CD4-positive, alpha-beta T cell treated with Interleukin-15 for 4 hours (primary cell): ENCODE measurements at places on chromosomes 11 and 22.

- no peak for DNase-seq
These were observed 471 bp upstream of the CEP126 start for GRCh38 chr11:101914341-101914737.

GRCh38 chr11:67514116-67514515 lies 6.2 kb upstream of the CDK2AP2 start:
- no peak for DNase-seq

- DNase-seq, result no peak
These were observed 259.5 kb downstream of the CADM1 start for GRCh38 chr11:115244758-115245157.

- no peak for DNase-seq
These were observed 65.6 kb downstream of the CCDC81 start for GRCh38 chr11:86440305-86440716.

DNA sequence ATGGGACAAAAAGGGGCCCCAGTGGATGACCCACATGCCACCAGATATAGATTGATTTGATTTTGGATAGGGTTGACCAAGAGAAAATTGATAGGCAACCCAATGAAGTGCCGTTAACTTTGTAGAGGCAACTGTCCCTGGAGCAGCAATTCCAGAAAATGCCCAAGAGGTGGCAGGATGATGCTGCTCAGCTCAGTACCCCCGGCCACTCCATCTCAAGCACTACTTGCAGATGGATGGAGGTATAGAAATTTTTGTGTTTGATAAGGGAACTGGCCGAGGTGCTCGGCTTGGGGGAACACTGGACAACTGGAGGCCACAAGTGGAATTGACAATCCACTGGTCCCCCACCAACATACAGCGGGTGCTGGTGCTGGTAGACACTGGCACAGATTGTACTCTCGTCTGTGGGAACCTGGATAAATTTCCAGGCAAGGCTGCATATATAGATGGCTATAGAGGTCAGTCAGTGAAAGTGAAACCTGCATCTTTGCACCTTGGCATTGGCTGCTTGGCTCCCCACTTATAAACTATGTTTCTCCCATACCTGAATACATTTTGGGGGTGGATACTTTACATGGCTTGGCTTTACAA lies 86.3 kb downstream of the CCDC83 start:
- DNase-seq, result peak; percentile 29

DNA sequence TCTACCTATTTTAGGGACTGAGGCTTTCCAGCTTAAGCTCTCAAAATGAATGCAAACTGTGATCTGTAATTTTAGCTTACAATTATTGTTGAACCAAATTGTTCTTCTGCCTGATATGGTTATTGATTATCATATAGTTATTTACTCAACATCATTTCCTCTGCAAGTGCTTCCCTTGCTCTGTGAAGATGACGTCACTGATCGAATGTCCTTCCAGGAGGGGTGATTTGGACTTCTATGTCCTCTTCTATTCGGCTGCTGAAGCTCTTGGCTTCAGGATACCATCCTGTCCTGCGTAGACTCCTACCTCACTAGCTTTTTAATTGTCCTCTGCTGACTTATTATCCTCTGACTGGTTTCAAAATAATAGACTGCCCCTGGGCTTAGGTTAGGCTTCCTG lies 137.4 kb upstream of the LARGE1 start:
- DNase-seq, result no peak

- DNase-seq, result no peak
These were observed 186.6 kb upstream of the MTNR1B start for GRCh38 chr11:92782806-92783205.

GRCh38 chr11:20450829-20451228 lies 63.3 kb downstream of the PRMT3 start:
- DNase-seq, result no peak

DNA sequence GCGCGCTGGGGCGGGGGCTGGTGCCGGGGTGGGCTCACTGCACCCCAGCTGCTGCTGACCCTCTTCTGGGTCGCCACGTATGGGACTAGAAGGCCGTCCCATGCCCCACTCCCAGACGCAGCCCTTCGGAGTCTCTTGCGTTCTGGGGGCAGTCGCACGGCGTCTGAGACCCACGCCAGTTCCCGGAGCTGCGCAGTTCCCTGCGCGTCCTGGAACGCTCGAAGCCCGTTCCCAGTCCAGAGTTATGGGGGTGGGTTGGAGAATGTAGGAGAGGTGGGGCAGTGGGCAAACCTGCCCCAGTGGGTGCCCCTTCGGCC lies 375 bp downstream of the LAYN start:
- DNase-seq, result no peak

- no peak for DNase-seq
These were observed 34.5 kb downstream of the GLB1L2 start for GRCh38 chr11:134366254-134366653.

- DNase-seq, result no peak
These were observed 18.4 kb downstream of the DKK3 start for GRCh38 chr11:11989774-11990744.

DNA sequence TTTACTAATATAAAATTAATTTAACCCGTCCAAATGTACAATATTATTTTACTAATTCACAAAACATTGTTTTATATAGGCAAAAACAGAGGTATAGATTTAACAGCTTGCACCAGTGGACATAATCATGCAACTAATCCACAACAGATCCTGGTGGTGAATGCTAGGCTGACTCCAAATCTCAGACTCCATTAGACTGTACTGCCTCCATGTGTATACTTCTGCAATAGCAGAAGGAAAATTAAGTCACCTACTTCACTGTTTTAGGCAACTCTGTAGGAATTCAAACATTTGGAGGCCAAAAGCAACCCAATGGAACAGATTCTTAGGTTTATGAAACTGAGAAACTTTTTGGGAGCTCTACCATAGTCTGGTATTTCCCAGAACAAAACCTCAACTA lies 30.0 kb upstream of the RAB39A start:
- DNase-seq, result peak; percentile 36

DNA sequence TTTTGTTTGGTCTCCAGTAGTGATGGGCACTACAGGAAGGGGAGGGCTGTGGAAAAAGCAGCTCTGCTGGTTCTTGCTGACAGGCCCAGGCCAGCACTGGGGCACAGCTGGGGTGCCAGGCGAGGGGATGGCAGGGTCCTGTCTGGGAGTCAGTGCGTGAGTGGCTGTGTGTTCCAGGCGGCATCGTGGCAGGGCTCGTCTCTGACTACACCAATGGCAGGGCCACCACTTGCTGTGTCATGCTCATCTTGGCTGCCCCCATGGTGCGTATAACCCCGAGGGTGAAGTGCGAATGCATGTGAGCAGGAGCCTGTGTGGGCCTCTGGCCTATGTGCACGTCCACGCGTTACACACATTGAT lies 20.9 kb downstream of the SLC37A2 start:
- DNase-seq, result no peak

- no peak for DNase-seq
These were observed 817.0 kb downstream of the NTM start for GRCh38 chr11:132187386-132187785.

- DNase-seq, result no peak
These were observed 176.9 kb downstream of the IGLL1 start for GRCh38 chr22:23403152-23403719.

- no peak for DNase-seq
These were observed 398.7 kb downstream of the BUD13 start for GRCh38 chr11:116374085-116374484.

DNA sequence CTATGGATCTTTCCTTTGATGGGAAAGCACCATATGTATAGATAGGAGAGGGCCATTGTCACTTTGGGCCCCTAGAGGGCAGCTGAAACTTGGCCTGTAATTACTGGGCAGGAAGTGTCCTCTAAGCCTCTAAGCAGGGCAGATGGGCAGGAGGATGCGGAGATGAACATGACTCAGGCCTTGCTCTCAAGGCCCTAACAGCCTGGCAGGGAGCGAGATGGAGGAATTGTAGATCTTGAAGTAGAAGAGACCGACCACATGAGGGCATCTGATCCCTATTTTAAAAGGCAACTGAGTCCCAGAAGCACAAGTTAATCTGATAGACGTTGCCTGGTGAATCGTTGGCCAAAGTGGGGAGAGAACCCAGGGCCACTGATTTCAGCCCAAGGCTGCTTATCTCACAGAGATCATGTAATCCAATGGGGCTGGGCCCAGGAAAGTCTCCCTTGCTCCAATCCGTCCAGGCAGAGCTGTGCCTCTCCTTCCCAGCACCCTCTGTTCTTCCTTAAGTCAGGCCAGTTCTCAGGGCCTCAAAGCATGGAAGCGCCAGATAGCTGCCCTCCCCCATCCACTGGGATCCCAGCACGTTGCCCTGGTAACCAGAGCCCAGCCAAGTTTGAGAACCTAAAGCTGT lies 2.5 kb upstream of the SEPTIN3 start:
- DNase-seq, result peak; percentile 55
